ENCODE measurements at places on chromosomes 2 and 18.
A peak's percentile ranks its signal among the peaks of the same experiment; 100 is the strongest.

- no peak for DNase-seq
Measured at GRCh38 chr18:11392292-11392691, 217.1 kb upstream of the SLC35G4 start.

GRCh38 chr2:23745726-23746105 lies 181.2 kb downstream of the ATAD2B start:
- DNase-seq: peak; percentile 52

DNA sequence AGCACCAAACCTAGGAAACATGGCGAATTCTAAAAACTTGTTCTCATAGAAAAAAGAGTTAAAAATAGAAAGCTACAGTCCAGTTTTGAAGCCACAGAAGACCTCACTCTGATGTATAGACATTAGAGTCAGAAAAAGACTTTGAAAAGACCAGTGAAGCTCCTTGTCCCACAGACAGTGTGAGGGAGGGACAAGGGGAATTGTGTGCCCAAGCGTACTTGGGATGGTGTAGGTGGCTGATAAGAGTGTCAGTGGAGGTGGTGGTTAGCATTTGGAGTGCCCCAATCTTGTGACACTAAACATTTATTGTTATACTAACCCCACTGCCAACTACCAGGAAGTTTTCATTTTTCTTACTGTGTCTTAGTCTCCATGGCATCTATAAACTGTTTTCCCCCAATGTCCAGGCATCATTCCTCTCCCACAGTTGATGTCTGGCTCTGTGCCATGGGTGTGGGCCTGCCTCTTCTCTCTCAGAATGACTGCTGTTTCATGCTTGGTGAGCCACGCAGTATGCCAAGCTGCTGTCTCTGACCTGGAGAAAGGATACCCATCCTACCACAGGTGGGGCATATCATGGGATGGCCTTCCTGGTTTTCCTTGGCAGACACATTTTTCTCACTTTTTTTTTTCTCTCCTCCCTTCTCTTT lies 161.4 kb downstream of the RPIA start:
- DNase-seq: no peak

- DNase-seq: no peak
Measured at GRCh38 chr2:235587202-235587601, 93.4 kb downstream of the AGAP1 start.

DNA sequence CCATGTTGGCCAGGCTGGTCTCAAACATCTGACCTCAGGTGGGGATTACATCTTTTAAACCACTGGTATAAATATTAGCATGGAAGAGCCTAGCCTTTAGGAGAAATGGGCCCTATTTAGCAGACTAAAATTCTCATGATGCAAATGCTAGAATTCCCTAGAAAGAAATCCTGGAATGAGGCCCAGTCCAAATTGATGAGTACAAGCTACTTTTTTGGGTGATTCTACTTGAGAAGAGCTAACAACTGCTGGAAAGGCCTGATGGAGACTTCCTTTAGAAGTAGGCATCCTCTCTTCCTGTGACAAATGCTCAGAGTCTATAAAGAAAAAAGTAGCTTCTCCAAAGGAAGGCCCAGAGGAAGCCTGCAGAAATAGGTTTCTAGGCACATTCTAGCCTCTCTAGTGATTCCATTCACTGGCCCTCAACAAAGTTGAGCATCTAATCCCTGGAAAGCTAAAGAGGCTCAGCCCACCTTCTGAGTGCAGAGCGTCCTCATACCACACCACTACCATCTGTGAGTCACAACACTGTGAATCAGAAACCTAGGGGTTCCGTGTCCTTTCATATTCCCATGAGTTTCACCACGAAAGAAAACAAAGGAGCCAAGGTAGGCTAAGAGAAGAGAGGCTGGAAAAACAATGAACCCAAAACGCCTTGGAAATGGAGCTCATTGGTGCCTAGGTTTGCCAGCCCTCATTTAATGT lies 183.1 kb downstream of the C1D start:
- DNase-seq: peak; percentile 42

- DNase-seq: no peak
Measured at GRCh38 chr18:70705831-70706416, 417.1 kb downstream of the SOCS6 start.

DNA sequence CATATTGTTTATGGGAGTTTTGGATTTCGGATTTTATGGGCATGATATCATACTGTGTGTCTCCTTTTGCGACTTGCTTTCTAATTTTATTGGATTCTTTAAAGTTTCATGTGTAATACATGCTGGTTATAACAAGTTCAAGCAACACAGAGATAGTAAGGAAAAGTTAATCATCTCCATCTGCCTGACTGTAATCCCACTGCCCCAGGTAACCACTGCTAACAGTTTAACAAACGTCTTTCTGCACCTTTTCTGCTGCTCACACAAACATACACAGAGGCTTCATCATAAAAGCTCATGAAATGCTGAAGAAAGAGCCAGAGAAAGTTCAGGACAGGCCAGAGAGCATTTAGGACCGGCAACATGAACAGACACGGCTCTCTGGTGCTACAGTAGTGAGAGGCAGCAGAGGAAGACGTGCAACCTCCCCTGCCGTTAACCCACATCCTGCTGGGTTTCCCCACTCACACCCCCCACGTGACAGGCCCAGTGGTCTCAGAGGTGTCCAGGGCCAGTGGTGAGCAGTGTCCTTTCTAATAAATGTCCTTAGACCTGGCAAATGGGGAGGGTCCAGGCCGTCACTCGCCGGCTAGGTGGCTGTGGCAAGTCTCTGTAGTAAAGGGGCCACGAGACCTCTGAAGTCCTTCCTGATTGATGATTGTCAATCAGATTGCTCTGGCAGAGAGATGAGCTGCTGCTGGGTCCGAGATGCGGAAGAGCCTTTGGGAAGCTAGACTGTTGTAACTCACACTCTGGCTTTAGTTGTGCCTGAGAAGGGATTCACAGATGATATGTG lies 43.0 kb upstream of the SLC1A4 start:
- peak; percentile 37 for DNase-seq
